ENCODE measurements at places on chromosomes 2 and 18.

- DNase-seq: no peak
Measured at GRCh38 chr2:233833345-233833744, 21.0 kb downstream of the HJURP start.

DNA sequence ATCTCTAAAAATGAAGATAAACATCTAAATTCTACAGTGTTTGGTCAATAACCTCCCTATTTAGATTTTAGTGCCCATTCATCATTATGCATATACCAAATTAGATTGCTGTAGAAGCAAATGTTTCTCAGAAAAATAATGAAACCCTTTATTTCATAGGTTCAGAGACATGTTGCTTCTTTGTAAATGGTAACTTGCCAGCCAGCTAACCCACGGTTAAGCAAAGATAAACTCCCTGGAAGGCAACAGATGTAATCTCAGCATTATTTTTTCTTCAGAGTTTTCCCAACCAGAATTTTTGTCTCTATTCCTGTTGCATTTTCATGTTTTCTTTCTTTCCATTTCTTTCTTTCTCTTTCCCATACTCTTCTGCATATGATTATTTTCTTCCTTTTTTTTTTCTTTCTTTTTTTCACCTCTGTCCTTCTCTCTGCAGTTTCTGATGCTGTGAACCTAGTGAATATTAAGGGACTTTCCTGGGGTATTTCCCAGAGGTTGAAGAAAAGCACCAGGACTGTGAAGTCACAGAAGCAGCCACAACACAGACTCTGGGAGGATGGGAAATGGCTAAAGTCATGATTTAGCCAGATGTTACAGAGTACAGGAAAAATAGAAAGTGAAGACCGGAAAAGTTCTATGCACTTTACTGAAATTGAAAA lies 50.0 kb upstream of the DSG1 start:
- DNase-seq: no peak

- DNase-seq: no peak
Measured at GRCh38 chr2:41999592-42000281, 48.1 kb upstream of the PKDCC start.

DNA sequence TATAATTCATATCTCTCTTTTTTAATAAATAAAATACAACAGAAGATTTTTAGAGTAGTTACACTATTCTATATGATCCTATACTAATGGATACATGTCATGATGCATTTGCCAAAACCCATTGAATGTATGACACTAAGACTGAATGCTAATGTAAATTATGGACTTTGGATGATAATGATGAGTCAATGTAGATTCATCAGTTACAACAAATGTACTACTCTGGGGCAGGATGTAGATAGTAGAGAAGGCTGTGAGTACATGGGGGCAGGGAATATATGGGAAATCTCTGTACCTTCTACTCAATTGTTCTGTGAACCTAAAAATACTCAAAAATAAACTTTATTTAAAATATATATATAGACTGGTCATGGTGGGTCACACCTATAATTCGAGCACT lies 45.6 kb upstream of the NEDD4L start:
- DNase-seq: no peak

DNA sequence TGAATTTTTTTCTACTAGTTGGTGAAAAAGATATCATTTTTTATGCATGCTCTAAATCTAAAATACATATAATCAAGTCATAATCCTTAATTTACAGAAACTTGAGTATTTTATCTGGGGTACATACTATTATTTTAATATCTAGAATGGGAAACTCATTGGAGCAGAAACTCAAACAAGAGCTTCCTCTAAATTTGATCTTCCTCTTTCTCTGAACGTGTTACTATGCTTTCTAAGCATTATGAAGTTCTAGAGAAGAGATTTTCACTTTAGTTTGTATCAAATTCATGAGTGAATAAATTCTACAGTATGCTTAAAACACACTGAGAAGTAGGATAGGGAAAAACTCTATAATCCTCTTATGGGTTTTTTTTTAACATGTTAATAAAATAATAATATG lies 20.6 kb upstream of the SLC38A11 start:
- no peak for DNase-seq

GRCh38 chr2:219542931-219543595 lies 546 bp downstream of the CHPF start:
- no peak for DNase-seq

GRCh38 chr2:1854729-1855547 lies 110.6 kb upstream of the PXDN start:
- no peak for DNase-seq

DNA sequence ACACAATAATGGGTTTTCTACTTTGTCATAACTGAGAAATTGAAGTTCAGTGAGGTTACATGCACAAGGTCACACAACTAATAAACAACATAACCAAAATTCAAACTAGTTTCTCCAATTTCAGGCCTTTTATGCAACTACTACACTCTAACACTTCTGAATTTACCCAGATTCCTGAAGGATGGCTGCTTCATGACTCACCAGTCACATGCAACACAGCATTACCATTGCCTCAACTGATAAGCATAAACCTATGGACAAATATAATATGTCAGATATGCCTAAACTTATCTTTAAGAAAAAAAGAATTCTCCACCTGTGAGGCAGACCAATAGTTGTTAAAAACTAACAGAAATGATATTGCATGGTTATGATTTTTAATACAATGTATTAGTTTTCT lies 586.5 kb upstream of the SLC8A1 start:
- DNase-seq: no peak

GRCh38 chr2:42194428-42194827 lies 25.3 kb downstream of the EML4 start:
- DNase-seq: no peak

GRCh38 chr2:172462373-172462848 lies 35.0 kb downstream of the ITGA6 start:
- no peak for DNase-seq

GRCh38 chr2:71385012-71385411 lies 53.4 kb downstream of the ZNF638 start:
- no peak for DNase-seq

GRCh38 chr2:43105586-43106558 lies 120.5 kb downstream of the ZFP36L2 start:
- no peak for DNase-seq

- no peak for DNase-seq
Measured at GRCh38 chr2:237075749-237076599, 9.7 kb upstream of the COPS8 start.

GRCh38 chr18:66575263-66575662 lies 28.6 kb downstream of the CDH19 start:
- DNase-seq: no peak

DNA sequence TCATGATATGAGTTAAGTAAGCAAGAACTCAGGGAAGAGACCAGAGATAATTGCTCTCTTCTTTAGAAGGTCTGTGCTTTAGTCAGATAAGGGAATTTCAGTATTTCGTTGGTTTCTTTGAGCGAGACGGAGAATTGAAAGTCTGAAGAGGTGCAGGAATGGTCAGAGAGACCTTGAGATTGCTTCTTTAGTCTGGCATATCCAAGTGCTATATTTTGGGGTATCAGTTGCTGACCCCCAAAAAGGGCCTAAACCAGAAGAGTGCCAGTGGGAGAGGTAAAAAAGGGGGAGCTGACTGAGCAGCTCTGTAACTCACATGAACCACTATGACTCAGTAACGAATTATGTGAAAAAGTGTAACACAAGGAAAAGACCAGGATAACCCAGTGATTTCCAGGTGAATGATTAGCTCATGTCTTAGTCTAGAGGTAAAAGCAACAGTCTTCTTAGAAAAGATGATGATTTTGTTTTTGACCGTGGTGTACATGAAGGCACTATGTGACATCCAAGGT lies 932.9 kb downstream of the TDRD15 start:
- no peak for DNase-seq

- no peak for DNase-seq
Measured at GRCh38 chr2:15693926-15694588, 102.4 kb downstream of the DDX1 start.

DNA sequence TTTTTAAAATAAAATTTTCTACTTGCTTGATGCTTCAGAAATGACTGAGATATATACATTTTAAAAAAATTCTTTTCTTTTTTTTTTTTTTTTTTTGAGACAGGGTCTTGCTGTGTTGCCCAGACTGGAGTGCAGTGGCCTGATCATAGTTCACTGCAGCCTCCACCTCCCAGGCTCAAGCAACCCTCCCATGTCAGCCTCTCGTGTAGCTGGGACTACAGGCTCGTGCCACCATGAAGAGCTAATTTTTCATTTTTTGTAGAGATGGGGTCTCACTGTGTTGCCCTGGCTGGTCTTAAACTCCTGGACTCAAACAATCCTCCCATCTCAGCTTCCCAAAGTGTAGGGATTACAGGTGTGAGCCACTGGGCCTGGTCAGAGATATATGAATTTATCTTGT lies 12.9 kb downstream of the CYS1 start:
- DNase-seq: no peak

DNA sequence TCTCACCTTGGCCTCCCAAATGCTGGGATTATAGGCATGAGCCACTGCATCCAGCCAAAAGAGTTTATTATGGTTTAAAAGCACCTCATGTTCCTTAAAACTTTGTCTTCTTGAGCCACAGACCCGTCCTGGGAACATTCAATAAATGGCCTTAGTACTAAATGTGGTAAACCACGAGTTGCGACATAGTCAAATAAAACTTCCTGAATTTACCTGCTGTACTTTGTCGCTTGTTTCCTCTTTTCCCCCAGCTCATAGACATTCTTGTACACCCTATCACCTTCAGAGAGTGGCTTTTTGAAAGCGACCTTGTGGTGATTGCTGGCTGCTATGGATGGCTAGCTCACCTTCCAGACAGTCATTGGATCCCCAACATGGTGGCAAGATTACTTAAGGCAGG lies 310.4 kb downstream of the LRRTM1 start:
- DNase-seq: no peak

DNA sequence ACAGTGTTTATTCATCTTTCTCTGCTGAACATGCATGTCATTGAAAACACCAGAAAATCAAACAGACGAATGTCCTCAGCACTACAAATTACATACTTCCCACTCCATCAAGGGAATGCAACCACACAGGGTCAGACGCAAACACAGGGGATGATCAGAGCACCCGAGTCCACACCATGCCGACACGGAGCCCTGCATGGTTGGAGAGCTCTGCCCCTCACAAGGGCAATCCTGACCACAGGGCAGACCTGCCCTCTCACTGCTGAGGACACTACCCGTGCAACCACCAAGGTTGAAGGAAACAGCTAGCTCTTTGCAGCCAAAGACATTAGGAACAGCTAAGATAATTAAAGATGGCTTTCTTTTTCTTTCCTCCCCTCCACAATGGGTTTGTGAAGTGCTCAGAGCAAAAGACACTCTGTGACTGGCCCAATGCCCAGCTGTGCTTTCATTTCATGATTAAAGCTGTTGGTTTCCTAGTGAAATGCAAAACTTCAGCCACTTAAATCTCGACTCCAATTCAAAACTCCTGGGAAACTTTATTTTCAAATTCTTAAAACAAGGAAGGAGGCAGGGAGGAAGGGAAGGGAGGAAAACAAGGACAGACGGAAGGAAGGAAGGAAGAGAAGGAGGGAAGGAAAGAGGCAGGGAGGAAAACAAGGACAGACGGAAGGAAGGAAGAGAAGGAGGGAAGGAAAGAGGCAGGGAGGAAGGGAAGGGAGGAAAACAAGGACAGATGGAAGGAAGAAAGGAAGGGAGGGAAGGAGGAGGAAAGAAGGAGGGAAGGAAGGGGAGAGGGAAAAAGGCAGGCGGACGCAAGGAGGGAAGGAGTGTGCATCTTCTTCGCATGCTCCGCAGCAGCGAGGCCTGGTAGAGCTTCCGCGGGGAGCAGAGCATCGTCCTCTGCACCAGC lies 65.8 kb downstream of the NDUFA10 start:
- no peak for DNase-seq

DNA sequence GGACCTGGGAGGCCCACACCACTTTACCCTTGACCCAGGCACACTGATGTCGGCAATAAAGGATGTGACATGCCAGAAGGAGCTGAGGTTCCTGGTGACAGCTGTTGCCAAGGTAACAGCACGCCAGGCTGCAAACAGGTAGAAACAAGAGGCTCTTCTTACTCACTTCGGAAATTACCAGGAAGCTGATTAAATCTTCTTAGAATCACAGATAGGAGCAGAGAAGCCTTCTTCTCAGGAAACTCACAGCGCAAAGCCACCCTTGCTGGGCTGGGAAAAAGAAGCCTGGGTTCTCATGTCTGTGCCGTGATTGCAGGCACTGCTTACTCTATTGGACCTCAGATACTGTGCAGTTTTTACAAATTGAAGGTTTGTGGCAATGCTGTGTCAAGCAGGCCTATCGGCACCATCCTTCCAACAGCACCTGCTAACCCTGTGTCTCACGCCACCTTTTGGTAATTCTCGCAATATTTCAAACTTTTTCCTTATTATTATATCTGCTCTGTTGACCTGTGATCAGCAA lies 61.0 kb upstream of the TAF1B start:
- no peak for DNase-seq

GRCh38 chr18:56115071-56116015 lies 523.0 kb downstream of the TXNL1 start:
- DNase-seq: no peak

GRCh38 chr2:213455316-213456008 lies 171.2 kb downstream of the SPAG16 start:
- no peak for DNase-seq

DNA sequence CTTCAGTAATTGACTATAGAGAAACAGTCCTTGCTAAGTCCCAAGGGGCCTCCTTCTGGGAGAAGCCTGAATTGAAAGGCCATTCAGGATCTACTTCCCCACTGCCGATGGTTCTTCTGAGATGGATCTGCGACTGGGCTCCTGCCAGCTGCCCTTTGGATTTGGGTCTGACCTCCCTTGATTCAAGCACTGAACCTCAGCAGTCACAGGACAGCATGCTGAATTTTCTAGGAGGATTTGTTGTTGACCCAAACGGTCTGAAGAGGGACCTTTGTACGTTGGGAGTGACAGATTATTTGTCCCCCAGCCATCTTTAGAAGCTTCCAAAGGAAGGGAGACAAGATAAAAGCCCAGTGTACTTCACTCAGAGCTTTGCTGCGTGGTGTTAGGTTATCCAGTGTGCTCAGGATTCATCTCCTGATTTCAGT lies 67.1 kb downstream of the NXPH2 start:
- DNase-seq: no peak

DNA sequence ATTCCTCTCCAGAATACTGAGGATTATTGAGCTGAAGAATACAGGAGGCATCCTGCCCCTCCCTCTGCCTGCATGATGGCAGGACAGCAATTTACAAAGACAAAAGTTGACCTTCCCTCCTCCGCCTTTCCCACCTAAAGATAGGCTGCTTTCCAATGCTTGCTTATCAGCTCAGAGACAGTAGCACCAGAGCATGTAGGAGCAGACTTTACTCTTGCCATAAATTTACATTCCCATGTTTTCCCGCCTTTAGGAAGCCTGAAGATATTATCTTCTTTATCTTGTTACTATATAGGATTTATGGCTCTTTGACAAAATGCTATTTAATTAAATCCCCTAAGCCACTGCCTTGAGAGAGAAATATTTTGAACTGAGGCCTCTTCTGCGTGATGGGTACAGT lies 135.6 kb upstream of the HNMT start:
- DNase-seq: no peak

DNA sequence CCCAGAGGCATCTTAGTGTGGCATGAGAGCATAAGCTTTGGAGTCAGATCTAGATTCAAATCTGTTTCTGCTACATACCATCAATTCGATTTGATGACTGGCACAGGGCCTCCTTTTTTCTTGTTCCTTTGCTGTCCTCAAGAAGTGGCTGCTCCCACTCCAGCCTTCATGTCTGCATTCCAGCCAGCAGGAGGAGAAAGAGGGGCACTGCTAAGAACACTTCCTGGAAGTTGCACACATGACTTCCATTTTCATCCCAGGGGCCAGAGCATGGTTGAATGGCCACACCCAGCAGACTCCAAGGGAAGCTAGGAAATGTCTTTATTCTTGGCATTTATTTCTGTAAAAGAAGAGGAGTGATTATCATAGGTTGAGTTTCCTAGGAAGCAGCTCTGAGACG lies 50.4 kb downstream of the EML6 start:
- no peak for DNase-seq

GRCh38 chr2:172083628-172084394 lies 1.5 kb upstream of the DLX1 start:
- no peak for DNase-seq

All from esophagus squamous epithelium (tissue), 5 donors.